ENCODE measurements at places on chromosomes 1 and 21.

DNA sequence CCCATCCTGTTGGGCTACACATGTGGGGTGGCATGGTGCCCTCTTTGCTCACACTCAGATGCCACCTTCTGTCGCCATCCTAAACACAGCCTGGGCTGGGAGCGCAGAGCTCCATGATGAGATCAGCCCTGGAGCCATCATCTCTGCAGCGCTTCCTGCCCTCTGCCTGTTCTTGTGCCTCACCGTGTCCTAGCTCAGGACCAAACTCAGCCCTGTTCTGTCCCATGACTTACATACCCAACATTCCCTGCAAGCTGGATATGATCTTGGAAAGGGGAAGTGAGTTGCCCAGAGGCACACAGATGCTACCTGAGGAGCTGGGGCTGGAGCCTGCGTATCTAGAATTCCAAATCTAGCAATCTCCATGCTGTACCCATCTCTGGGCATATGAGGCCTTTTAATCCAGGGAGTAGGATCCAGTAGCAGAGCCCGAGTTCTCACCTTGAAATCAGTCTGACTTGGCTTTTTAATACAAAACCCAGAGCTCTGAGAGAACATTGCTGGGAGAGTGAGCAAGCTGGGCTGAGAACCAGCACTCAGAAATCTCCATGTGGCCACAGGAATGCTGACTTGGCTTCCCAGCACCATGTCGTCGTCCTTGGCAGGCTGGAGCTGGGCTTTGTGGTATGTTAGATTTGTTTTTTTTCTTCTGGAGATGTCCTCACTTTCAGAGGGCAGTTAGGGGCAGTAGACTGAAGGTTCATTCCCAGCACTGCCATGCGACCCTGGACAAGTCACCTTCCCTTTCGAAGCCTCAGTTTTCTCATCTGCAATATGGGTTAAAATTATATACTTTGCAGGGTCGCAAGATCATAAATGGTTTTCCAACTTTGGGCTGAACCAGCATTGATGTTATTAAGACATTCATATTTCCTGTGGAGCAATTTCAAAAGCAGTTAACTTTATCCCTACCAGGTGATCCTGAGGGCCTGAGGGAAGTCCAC, 2.6 kb downstream of the ALPL start:
- no peak for DNase-seq

- DNase-seq, result no peak
These were observed 54.2 kb upstream of the EEIG2 start for GRCh38 chr1:108505763-108506070.

- no peak for DNase-seq
These were observed 75.5 kb downstream of the PRDM2 start for GRCh38 chr1:13775459-13775858.

DNA sequence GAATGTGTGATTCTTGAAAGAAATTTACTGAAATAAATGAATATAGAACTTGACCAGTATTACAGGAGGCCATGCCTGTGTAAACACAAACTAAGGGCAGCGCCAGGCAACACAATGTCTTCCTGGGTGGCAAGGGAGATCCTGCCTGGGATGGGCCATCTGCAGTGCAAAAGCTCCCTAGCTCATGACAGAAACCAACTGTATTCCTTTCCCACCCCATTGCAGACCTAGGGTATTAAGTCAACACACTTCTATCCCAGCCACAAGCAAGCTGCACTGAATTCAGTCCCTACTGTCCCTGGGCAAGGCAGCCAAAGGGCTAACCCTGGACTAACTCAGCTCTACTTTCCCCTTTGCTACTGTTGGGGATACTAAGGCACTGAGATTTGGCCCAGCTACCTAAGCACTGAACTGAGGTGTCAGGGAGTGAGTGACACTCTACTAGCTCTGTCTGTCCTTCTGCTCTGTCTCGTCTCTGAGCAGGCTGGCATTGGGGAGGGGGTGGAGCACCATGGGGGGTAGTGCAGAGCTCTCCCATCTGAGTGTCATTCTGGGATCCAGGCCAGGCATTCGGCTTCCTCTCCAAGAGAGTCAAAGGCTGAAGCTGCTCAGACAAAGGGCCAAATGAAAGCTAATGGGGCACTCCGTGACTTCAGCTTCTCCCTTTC, 2.5 kb downstream of the INKA2 start:
- DNase-seq, result no peak

- DNase-seq, result no peak
These were observed 104.7 kb downstream of the JAK1 start for GRCh38 chr1:64861611-64862010.

- DNase-seq, result peak; percentile 80
These were observed 3.1 kb downstream of the SMIM1 start for GRCh38 chr1:3775490-3776230.
